ENCODE measurements at places on chromosomes 7 and 10.

DNA sequence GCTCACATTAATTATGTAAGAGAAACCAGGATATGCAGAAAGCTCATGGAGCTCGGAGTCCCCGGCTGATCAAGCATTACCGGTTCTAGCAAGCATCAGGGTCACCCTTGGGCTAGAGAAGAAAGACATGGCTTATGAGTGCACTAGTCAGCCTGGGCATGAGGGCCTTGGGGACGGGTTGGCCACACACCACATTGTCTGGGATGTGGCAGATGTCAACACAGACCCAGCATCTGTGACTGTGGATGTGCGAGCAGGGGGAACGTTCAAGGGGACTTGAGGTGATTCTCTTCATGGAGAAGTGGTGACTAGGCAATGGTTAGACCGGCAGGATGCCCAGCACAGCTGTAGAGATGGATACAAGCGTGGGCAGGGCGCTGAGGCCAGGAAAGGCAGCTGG is 13.7 kb downstream of the ZMIZ2 start:
- no peak for DNase-seq

DNA sequence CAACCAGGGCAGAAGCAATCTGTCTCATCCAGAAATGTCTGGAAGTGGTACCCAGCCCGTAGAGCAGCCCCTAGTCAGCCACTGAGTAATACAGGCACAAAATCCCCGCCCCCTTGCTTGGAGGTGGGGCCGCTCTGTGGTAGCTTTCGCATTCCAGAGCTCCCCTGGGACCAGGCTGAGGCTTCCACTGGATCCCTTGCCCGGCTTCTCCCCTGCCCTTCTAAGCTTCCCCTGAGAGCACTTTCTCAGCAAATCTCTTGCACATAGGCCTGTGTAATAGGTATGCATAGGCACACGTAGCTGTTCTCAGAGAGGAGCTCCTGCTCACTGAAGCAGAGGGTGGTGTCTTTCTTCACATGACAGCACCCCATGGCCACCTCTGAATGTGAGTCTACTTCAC is 144.2 kb downstream of the BMS1 start:
- no peak for DNase-seq

GRCh38 chr7:155469-155900 is 36.9 kb upstream of the FAM20C start:
- no peak for DNase-seq

GRCh38 chr10:31034098-31034909 is 2.6 kb upstream of the ZNF438 start:
- no peak for DNase-seq

GRCh38 chr7:1567896-1568510 is 1.8 kb downstream of the PSMG3 start:
- no peak for DNase-seq

- no peak for DNase-seq
Measured at GRCh38 chr7:85924062-85924461, 719.6 kb upstream of the GRM3 start.

DNA sequence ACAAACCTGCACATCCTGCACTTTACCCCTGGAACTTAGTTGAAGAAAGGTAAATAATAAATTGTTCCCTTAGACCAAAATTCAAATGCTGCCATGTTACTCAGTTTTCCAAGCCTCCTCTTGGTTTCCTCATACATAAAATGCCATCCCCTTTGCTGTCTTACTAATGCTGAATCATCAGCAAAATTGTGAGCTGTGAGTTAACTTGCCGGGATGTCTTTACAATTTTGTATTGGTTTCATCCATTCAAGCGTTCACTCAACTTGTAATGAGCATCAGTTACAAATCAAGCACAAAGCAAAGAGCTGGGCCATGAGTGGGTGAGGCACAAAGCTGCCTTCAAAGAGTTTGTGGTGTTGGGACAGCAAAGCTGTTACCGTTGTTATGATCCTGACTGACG is 395.8 kb upstream of the ZMIZ1 start:
- no peak for DNase-seq

GRCh38 chr10:28236591-28236990 is 66.3 kb downstream of the MPP7 start:
- no peak for DNase-seq

DNA sequence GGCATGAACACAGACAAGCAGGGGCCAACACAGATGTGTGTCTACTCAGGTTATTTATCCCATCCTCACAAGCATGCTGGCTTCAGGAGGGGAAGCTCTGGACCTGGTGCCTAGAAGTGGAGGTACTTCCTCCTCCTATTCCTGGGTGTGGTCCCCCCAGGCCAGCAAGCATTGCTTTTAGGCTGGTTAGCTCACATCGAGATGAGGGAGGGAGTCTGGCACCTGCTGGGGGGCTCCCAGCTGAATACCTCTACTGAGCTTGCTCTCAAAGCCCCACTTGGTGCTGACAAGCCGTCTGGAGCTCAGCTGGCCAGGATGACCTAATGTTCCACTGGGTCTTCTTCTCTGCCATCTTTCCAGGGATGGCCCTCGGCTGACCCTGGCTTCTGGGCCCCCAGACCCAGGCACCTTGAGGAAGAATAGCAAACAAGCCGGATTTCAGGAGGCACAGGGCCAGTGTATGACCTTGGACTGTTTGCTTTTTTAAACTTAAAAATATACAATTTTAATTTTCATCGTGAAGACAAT is 26.8 kb downstream of the FAM241B start:
- no peak for DNase-seq

DNA sequence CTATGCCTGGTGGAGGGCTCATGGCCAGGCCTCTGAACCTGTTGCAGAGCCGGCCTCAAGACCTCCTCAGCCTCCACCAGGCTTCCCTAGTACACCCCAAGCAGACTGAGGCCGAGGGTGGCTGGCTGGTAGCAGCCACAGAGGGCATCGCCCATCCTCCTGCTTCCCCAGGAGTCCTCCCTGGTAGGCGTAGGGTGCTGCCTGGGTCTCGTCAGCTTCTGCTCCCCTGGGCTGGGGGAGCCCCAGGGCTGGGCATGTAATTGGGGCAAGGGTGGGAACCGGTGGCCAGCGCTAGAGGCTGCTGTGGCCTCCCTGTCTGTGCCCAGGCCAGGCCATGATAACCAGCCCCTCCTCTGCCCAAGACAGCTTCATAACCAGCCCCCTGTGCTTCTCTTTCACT is 32.6 kb downstream of the TBATA start:
- DNase-seq, result no peak

- no peak for DNase-seq
Measured at GRCh38 chr7:123635551-123636359, 19.9 kb upstream of the LMOD2 start.

- no peak for DNase-seq
Measured at GRCh38 chr7:137718355-137718754, 128.4 kb downstream of the DGKI start.

DNA sequence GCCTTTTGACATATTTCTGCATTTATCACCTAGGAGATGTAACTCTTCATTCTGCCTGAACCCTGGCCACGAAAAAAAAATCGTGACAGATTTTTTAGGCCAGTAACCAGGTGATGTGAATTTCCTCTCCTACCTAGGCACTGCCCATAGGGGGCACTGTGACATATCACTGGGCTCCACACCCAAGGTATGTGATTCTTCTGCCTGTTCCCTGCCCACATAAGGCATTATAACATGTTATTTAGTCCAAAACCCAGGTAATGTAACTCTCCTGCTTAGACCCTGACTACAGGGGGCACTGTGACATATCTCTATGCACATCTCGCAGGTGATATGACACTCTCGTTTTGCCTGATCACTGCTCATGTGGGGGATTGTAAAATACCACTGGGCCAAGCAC is 29.5 kb upstream of the ZNF107 start:
- peak; percentile 45 for DNase-seq

GRCh38 chr7:92415225-92415624 is 32.1 kb upstream of the GATAD1 start:
- DNase-seq, result no peak

- DNase-seq, result peak; percentile 64
Measured at GRCh38 chr7:132882714-132883428, 199.0 kb downstream of the CHCHD3 start.

DNA sequence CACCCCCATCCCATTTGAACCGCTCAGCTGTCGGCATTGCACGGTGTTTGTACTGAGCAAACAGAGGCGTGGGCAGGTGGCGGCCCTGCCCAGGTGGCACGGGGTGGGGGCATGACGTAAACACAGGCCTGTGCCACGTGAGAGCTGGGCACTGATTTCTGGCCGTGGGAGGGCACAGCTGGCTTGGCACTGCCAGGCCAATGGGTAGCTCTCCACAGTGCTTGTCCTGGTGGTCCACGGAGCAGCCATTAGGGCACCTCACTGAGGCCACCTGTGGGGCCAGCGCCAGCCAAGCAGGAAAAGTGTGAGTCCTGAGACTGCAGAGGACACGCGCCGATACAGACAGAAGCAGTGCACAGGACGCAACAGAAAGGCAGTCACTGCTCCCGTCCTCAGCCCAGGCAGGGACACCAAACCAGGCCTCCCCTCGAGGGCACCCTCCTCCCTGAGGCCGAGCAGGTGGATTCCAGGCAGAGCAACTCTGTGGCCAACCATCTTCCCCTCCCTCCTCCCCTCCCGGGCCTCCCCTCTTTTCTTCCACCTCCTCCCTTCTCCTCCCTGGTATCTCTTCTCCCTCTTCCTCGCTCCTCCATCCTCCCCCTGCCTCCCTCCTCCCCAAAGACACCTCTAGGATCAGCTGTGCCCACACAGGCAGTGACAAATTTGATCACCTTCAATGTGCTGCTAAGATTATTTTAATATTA is 258.7 kb downstream of the ELFN1 start:
- no peak for DNase-seq

DNA sequence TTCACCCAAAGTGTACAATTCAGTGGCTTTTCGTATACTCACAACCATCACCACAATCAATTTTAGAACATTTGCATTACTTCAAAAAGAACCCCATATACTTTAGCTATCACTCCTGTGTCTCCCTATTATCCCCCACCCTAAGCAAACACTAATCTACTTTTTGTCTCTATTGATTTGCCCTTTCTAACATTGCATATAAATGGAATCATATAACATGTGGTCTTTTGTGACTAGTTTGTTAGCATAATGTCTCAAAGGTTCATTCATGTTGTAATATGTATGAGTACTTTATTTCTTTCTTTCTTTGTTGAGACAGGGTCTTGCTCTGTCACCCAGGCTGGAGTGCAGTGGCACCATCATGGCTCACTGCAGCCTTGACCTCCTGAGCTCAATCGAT is 21.0 kb upstream of the DNAJC12 start:
- no peak for DNase-seq

DNA sequence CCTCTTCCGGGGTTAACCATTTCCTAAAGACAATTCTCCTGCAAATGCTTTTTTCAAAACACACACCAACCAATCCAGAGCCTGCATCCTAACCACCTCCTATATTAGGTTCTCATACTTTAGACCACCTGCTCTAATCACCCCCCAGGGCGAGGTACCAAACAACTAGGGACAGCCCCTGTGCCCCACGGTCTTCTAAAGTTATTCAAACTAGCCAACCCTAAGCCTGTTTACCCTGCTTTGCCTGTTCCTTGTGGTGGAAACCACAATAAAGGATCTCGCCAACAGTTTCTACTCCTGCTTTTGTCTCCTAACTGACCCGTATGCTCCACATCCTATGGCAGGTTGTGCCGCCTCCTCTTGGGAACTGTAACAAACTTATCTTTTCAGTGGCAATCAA is 21.1 kb downstream of the SP4 start:
- DNase-seq, result no peak

DNA sequence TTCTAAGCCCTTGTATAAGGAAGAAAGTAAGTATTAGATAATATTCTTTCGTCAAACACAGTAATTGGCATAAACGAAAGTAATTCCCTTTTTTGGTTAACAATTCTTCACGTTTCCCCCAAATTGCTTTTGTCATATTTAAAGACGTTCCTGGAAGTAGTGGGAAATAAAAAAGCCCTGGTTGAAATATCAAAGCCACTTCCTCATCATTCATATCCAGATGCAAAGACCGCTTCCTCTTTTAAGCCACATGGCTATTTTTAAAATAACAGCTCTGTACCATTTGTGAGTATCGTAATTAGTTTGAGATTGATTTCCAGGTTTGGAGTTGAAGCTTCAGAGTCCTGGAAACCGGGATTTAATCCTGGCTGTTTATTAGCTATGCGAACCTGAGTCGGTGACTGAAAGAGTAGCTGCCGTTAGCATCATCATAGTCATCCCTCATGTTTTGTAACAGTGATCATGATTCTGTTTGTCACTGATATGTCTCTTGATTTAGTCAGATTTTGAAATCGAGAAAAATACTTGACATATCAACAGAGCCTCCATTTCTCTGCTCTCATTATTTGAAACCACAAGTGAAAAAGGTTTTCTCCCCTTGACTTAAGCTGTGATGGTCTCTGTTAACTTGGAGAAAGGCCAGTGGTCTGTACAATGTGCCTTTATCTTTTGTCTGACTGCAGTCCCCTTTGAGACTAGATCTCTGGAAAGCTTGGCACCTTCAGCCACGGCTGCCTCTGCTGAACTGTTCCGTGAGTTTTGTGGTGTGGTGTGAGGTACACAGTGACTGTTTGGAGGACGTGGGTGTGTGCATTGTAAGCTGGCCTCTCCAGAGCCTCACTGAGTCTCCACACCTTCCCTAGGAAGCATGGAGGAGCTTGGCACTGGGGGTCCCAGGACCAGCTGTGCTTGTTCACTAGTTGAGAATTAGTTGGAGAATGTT is 18.1 kb downstream of the OPTN start:
- DNase-seq, result no peak

GRCh38 chr10:89389254-89389653 is 3.2 kb upstream of the IFIT1 start:
- DNase-seq, result no peak

GRCh38 chr10:3564346-3565002 is 220.5 kb downstream of the KLF6 start:
- DNase-seq, result no peak

Measured in activated CD8-positive, alpha-beta T cell treated with anti-CD3 and anti-CD28 coated beads for 36 hours (primary cell).